ENCODE measurements at places on chromosomes 7 and 10.

- DNase-seq: no peak
Observed at GRCh38 chr10:114071178-114071577, 27.5 kb downstream of the ADRB1 start.

DNA sequence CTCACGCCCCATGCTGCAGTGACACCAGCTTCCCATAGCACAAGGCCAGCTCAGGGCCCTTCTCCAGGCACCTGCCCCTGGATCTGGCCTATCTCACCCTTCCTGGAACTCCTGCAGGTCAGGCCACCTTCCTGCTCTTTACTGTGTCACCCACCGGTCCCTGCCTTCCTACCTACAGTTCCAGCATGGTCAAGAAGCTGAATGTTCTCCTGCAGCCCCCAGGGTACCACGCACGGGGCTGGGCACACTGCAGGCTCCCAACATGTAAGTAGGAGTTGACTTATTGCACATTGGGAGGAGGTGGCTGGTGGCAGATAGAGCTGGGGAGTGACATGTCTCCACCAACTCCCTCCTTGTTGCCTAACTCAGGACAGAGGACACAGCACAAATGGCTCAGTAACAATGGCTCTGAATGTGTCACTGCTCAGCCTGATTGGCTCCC lies 14.5 kb downstream of the ITPRIP start:
- no peak for DNase-seq

- DNase-seq: no peak
Observed at GRCh38 chr7:133936074-133936473, 191.1 kb upstream of the LRGUK start.

DNA sequence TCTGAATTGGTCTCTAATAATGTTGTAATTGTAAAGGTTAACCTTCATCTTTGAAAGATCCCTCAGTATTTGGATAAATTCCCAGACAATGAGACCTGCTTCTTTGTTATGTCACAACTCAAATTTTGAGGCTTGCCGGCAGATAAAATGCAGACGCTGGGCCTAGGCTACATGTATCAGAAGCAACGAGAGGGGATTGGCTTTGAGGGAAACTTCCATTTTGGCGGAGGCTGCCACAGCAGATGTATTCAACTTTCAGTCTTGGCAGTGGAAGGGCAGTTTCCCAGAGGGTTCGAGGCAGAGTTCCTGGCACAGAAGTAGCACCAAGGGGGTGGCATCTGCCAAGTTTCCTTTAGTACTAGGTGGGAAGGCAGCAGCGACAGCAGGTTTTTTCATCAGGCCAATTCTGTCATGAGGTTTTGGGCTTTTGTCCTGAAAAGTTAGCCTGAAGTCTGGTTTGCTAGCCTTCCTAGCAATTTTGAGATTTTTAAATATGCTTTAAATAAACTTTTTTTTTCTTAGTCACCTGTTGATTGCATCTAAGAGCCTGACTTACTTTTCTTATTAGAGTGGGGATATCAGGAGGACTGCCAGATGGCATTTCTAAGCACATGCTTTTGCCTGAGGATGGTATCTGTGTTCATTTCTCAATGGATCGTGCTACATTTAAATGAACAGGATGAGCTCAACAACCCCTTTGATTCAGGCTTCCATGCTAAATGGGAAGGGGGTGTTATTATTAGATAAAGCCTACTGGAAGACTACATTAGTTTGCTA lies 89.5 kb upstream of the FAM3C start:
- no peak for DNase-seq

- no peak for DNase-seq
Observed at GRCh38 chr10:48981310-48981907, 41.8 kb upstream of the LRRC18 start.

GRCh38 chr10:131706476-131706875 lies 194.3 kb upstream of the PPP2R2D start:
- DNase-seq: no peak

DNA sequence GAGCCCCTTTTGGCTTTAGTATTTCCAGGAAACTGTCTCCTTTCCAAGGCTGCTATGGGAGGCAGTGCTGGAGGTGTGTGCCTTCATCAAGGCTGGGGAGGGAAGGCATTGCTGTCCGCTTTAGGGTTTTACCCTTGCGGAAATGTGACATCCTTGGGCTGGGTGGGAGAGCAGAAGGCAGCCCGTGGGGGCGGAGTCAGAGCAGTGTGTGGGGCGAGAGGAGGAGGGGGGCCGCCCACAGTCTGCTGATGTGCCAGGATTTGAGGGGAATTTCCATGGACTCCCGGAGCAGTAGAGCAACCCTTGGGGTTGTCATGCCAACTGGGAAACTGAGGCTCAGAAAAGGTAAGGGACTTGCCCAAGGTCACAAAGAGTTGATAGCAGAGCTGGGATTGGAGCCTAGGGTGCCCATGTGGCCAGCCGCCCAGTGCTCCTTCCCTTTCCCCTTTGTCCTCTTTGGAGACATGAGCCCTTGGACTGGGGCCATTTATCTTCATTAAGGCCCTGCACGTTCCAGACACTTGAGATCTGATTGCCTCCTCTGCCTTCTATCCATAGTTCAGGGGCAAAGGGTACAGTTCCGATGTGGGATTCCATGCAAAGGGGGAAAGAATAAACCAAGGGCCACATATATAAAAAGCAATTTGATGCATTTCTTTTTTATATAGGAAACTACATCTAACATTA lies 22.2 kb downstream of the TSPAN15 start:
- no peak for DNase-seq
